ENCODE measurements at places on chromosomes 12 and 14. TPM values are rescaled to one million over a fixed set of nuclear protein-coding genes. Genes with fewer than 3 reads are reported as not detected.
A peak's percentile ranks its signal among the peaks of the same experiment; 100 is the strongest.

DNA sequence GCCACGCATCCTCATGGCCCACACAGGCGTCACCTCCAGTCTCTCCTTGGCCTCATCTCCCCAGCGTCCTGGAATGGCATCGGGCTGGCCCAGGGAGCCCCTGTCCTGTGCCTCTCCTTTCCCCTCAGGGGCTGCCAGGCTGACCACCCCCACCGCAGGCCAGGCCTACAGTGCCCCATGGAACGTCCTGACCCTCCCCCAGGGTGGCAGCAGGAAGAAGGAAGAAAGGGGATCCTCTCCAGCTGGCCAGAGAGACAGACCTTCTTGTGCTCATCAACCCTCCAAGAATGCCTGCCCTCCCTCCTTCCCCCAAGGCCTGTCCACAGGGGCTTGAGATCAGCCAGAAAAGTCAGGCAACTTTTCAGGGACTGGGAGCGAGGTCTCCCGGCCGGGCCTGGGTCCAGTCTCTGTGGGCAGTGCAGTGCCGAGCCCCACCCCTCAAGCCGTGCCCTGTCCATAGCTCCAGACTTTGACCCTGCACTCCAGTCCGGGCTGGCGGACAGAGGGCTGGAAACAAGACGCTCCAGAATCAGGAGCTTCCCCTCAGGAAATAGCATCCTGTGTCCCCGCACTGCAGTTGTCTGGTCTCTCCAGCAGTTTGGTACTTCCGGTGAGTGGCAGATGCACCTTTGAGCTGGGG is at the start of gene DAO:
Gene DAO, plus strand, starts transcription at position 478 of the 640 bp plus-strand sequence. CDS start 4,915 bp downstream, outside the sequence.
- no peak within 1 kb of the TSS for H3K4me3 ChIP-seq
- no peaks in the 10 kb centered on the region for H3K36me3 ChIP-seq
- H3K27ac ChIP-seq = no peak within 1 kb of the TSS
- no peak for DNase-seq

- no peak overlapping the region for H3K27ac ChIP-seq
- H3K27me3 ChIP-seq = no peaks in the 10 kb centered on the region
- H3K4me3 ChIP-seq = no peak overlapping the region
- no peaks in the 10 kb centered on the region for H3K4me1 ChIP-seq
- no peak for DNase-seq
- no peaks in the 10 kb centered on the region for H3K36me3 ChIP-seq
Observed at GRCh38 chr12:29048787-29049186, 100.3 kb upstream of the FAR2 start.

- DNase-seq = no peak
- H3K36me3 ChIP-seq = no peaks in the 10 kb centered on the region
- H3K4me1 ChIP-seq = no peaks in the 10 kb centered on the region
- H3K4me3 ChIP-seq = no peak overlapping the region
- H3K27me3 ChIP-seq = no peaks in the 10 kb centered on the region
Observed at GRCh38 chr14:35231207-35231760, 60.9 kb upstream of the PSMA6 start.

- H3K4me3 ChIP-seq = no peak overlapping the region
- no peaks in the 10 kb centered on the region for H3K36me3 ChIP-seq
Observed at GRCh38 chr14:69572841-69573135, 1.9 kb downstream of the CCDC177 start.

GRCh38 chr12:59067083-59067482 is 146.8 kb upstream of the LRIG3 start:
- peak; percentile 76 for DNase-seq
- peaks cover 32% of the 10 kb centered on the region for H3K4me1 ChIP-seq
- H3K4me3 ChIP-seq = no peak overlapping the region
- no peak overlapping the region for H3K27ac ChIP-seq

DNA sequence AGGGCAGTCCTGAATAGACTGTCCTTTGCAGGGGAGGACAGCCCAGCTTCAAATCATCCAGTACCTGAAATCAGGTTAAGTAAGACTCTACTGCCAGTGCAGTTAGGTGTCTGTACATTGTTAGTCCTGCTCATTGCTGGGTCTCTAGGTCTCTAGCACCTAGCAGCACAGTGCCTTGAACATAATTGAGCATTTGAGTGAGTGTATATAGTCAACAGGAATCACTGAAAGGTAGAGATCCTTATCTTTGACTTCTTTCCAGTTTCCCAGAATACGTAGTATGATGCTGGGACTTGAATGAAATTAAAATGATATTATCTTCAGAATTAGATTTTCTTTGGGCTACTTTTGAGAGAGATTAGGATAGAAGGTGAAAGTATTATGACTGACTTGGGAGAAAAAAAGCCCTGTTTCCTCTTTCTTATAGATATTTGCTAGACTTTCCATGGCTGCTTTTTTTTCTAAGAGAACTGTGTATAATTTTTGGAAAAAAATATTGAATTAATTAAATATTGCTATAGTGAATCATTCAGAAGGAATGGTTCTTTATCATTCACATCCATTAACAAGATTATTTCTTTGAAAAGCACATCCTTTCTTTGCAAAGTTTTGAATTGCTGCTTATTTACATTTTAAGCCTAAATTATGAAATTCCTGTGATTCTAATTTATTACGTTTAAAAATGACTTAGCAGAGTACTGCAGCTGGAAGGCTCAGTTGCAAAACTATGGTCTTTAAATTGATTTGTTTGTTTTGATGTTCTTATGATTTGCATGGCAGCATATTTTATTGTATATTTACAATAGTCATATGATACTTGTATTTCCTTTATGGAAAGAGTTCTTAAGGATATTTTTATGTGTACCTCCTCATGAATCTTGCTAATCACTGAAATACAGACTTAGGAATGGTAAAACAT is 51.6 kb downstream of the PPP4R4 start:
- no peaks in the 10 kb centered on the region for H3K27me3 ChIP-seq
- H3K4me1 ChIP-seq = no peaks in the 10 kb centered on the region
- no peaks in the 10 kb centered on the region for H3K36me3 ChIP-seq
- no peak overlapping the region for H3K4me3 ChIP-seq
- no peak overlapping the region for H3K27ac ChIP-seq

- H3K4me1 ChIP-seq = no peaks in the 10 kb centered on the region
- DNase-seq = peak; percentile 5
- no peaks in the 10 kb centered on the region for H3K36me3 ChIP-seq
- H3K27ac ChIP-seq = no peak overlapping the region
Observed at GRCh38 chr12:57342207-57342691, 88.6 kb downstream of the R3HDM2 start.

GRCh38 chr12:8779281-8779680 is 43.1 kb upstream of the A2ML1 start:
- no peaks in the 10 kb centered on the region for H3K27me3 ChIP-seq
- DNase-seq = peak; percentile 32
- no peak overlapping the region for H3K4me3 ChIP-seq
- H3K4me1 ChIP-seq = peaks cover 4% of the 10 kb centered on the region
- peaks cover 10% of the 10 kb centered on the region for H3K36me3 ChIP-seq

DNA sequence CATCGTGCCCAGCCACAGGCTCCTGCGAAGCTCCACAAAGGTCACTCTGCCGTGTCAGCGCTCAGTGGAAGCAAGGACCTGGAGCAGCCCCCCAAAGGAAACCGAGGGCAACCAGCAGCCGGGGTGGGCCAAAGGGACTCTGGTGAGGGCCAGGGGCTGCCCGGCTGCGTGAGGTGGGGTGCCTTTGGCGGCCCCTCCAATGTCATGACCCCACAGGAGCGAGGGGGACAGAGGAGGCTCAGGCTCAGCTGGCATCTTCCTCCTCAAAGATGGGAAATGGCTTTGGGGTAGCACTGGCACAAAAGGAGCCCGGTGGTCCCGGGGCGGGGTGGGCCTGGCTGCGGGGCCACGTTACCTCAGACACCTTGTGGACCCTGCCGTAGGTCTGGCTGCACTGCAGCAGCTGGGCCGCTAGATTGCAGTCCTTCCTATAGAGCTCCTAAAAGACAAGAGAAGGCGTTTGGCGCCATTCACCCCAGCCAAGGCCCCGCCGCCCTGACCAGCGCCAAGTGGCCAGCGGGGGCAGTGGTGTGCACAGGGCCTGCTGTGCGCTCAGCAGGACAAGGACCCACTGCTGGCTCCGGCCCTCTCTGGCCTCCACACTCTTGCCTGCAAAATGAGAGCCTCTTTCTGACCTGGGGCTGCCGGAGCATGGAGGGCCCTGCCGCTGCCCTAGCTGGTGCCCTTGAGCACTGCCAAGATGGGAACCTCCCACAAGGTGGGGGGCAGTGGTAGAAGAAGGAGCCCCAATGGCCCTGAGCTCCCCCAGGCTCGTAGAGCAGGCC is 46.9 kb downstream of the BEGAIN start:
- no peaks in the 10 kb centered on the region for H3K27me3 ChIP-seq
- DNase-seq = no peak
- no peaks in the 10 kb centered on the region for H3K36me3 ChIP-seq
- H3K27ac ChIP-seq = no peak overlapping the region

DNA sequence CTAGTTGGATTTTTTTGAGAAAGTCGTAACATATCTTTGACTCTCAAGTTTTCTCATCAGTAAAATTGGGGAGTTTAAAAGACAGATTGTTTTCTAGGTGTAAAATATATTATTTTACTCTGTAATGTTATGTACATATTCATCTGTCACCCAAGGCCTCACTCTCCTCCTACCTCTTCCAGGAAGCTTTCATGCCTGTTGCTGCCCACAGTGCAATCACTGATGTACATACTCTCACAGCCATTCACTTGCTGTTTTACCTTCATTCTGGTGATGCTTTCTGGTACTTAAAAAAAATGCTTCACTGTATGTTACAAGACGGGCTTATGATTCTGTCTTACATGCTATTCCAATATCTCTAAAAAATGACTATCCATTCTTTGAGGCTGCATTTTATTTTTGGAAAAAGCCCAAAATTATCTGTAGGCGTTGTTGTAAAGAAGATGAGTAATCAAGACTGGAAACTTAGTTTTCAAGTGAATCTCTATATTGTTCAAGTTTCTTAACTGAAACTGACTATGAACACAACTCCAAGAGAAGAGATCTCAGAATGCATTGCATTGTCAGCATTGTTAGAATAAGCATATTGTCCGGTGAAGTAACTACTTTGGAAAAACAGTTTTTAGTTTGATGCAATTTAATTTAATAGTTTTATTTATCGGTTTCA is 82.5 kb downstream of the LMO3 start:
- H3K27me3 ChIP-seq = no peaks in the 10 kb centered on the region
- no peak overlapping the region for H3K4me3 ChIP-seq
- no peak overlapping the region for H3K27ac ChIP-seq
- no peaks in the 10 kb centered on the region for H3K4me1 ChIP-seq
- no peak for DNase-seq

- no peaks in the 10 kb centered on the region for H3K36me3 ChIP-seq
- H3K27me3 ChIP-seq = no peaks in the 10 kb centered on the region
- DNase-seq = no peak
- H3K4me3 ChIP-seq = no peak overlapping the region
Observed at GRCh38 chr14:101064121-101064661, 160.7 kb upstream of the RTL1 start.

GRCh38 chr12:70319605-70320004 is 46.5 kb upstream of the KCNMB4 start:
- H3K4me1 ChIP-seq = no peaks in the 10 kb centered on the region
- H3K27me3 ChIP-seq = no peaks in the 10 kb centered on the region
- H3K4me3 ChIP-seq = no peak overlapping the region
- DNase-seq = no peak
- H3K27ac ChIP-seq = no peak overlapping the region

GRCh38 chr14:103899316-103899715 is 28.9 kb upstream of the TDRD9 start:
- H3K27me3 ChIP-seq = no peaks in the 10 kb centered on the region
- no peaks in the 10 kb centered on the region for H3K36me3 ChIP-seq
- H3K4me1 ChIP-seq = peaks cover 2% of the 10 kb centered on the region
- no peak overlapping the region for H3K4me3 ChIP-seq

- no peak for DNase-seq
- no peak overlapping the region for H3K27ac ChIP-seq
- H3K4me3 ChIP-seq = no peak overlapping the region
- H3K36me3 ChIP-seq = no peaks in the 10 kb centered on the region
Observed at GRCh38 chr14:22500525-22500924, 88.5 kb downstream of the DAD1 start.

DNA sequence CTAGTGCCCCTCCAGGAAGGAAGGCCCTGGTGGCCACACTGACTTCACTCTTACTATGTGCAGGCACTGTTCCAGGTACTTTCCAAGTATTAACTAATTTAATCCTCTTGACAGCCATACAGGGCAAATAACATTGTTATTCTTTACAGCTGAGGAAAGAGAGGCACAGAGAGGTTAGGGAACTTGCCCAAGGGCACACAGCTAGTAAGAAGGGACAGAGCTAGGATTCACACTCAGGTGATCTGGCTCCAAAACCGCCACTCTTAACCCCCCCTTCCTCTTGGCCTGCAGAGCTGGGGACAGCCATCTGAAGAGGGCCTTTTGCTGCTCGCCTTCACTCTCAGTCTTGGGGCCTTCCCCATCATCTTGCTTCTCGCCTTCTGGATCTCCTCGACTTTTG is 4.0 kb downstream of the JDP2 start:
- no peak for DNase-seq

- H3K4me3 ChIP-seq = no peak overlapping the region
- peaks cover 4% of the 10 kb centered on the region for H3K4me1 ChIP-seq
- no peaks in the 10 kb centered on the region for H3K36me3 ChIP-seq
- no peak for DNase-seq
- no peak overlapping the region for H3K27ac ChIP-seq
Observed at GRCh38 chr14:100982762-100983161, 79.2 kb upstream of the RTL1 start.

DNA sequence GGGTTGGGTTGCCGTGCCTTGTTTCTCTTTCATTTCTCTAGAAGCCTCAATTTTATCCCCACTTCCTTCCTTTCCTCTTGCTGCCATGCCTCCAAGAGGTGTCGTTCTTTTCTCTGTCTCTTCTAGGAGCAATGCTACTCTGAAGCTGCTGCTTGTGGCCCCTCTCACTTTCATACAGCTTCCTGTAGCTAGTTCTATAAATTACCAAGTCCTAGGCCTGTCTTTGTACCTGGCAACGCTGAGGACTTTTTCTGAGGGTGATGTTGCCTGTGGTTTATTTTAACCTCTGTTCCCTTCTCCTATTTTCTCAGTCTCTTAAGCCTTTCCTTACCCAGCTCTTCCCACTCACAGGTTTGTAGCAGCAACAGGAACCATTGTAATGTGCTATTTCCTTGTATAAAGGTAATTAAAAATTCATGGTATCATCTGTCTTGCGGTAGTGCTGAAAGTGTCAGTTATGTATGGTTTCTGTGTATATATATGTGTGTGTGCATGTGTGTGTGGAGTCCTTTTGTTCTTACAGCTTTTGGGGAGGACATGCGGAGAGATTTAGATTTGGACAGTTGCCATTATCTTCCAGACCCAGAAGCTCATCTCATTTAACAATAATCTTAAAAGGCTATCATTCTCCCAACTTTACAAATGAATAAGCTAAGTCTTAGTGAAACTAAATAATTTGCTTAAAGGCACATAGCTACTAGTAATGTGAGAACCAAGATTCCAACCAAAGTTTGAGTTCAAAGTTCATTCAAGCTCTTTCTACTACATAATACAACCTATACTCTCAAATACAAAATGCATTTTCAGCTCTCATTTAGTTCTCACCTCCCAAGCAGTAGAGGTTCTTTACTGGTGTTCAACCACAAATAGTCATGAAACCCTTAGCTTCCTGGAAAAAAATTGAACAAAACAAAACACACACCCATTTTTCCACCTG is 43.8 kb downstream of the DDHD1 start:
- H3K27ac ChIP-seq = no peak overlapping the region
- H3K4me1 ChIP-seq = no peaks in the 10 kb centered on the region
- H3K36me3 ChIP-seq = no peaks in the 10 kb centered on the region
- H3K4me3 ChIP-seq = peak overlapping the region; percentile 68

TCL1A gene
- not detected for total RNA-seq

HPD gene
- total RNA-seq = not detected

PMEL gene
- 0.42 TPM for total RNA-seq

STYK1 gene
- 15.2 TPM for total RNA-seq

MSI1 gene
- not detected for total RNA-seq

ARMH4 gene
- total RNA-seq = 3.0 TPM

MCRS1 gene
- total RNA-seq = 71.1 TPM

SERPINA10 gene
- not detected for total RNA-seq

DGLUCY gene
- total RNA-seq = 52.4 TPM

MANSC1 gene
- 56.5 TPM for total RNA-seq

TRMT5 gene
- 12.6 TPM for total RNA-seq
